Activated CD4-positive, alpha-beta T cell treated with anti-CD3 and anti-CD28 coated beads, Interleukin-2, amount 10 ng/mL, durations not matched to agents 7 days and 5 days (primary cell): ENCODE measurements at places on chromosomes 2 and 18.

- H3K4me1 ChIP-seq = no peaks in the 10 kb centered on the region
- no peak overlapping the region for H3K27ac ChIP-seq
- no peaks in the 10 kb centered on the region for H3K27me3 ChIP-seq
- DNase-seq = no peak
- H3K4me3 ChIP-seq = no peak overlapping the region
Measured at GRCh38 chr18:33844232-33844631, 266.2 kb downstream of the ASXL3 start.

DNA sequence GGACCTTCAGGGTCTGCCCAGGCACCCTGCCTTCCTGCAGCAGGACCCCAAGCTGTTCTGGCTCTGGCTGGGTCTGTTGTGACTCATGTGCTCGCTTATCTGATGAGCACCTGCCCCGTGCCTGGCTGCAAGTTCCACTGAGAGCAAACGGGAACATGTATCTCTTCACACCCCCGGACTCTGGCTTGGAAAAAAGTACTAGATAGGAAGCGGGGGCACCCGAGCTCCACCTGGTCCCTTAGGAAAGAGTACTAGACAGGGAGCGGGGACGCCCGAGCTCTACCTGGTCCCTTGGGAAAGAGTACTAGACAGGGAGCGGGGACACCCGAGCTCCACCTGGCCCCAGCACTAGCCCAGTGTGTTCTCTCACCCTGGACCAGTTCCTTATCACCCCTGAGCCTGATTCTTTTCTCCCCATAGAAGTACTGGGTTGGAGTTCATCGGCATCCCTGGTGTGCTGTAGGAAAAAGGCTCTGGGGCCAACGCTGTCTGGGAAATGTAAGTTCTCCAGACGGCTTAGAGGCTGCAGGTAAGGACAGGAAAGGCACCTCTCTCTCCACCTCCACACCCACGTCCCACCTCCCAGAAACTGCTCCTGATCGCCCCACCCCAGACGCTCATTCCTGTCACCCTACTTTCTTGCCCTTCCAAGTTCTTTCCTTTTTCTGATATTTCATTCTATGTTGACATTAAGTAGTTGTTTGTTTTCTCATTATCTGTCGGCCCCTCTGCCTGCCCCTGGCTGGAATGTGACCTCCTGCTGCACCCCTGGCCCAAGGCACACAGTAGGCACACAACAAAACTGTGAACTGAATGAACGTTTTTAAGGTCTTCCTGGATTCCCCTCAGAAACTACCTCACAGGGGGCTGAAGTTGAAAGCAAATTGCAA lies 40.2 kb downstream of the HDAC4 start:
- H3K27me3 ChIP-seq = no peaks in the 10 kb centered on the region
- H3K36me3 ChIP-seq = peaks cover 23% of the 10 kb centered on the region
- H3K4me3 ChIP-seq = no peak overlapping the region
- no peak overlapping the region for H3K27ac ChIP-seq
- no peak for DNase-seq

GRCh38 chr2:237961637-237962036 lies 5.2 kb upstream of the UBE2F start:
- H3K36me3 ChIP-seq = peaks cover 3% of the 10 kb centered on the region
- H3K27ac ChIP-seq = no peak overlapping the region
- H3K4me3 ChIP-seq = no peak overlapping the region
- H3K4me1 ChIP-seq = peaks cover 15% of the 10 kb centered on the region
- DNase-seq = no peak

GRCh38 chr2:120905824-120906571 lies 170.3 kb downstream of the GLI2 start:
- H3K4me1 ChIP-seq = no peaks in the 10 kb centered on the region
- H3K27me3 ChIP-seq = no peaks in the 10 kb centered on the region
- no peaks in the 10 kb centered on the region for H3K36me3 ChIP-seq
- H3K27ac ChIP-seq = no peak overlapping the region

- H3K4me3 ChIP-seq = no peak overlapping the region
- H3K4me1 ChIP-seq = peaks cover 10% of the 10 kb centered on the region
- no peak overlapping the region for H3K27ac ChIP-seq
- H3K27me3 ChIP-seq = peaks cover 63% of the 10 kb centered on the region
- DNase-seq = no peak
- peaks cover 3% of the 10 kb centered on the region for H3K36me3 ChIP-seq
Measured at GRCh38 chr2:127219171-127220070, 678 bp downstream of the CYP27C1 start.

GRCh38 chr2:174223388-174223787 lies 24.9 kb downstream of the OLA1 start:
- H3K36me3 ChIP-seq = peaks cover 34% of the 10 kb centered on the region
- H3K4me1 ChIP-seq = peaks cover 4% of the 10 kb centered on the region
- no peak for DNase-seq
- H3K4me3 ChIP-seq = no peak overlapping the region

- no peak for DNase-seq
- H3K36me3 ChIP-seq = no peaks in the 10 kb centered on the region
- no peak overlapping the region for H3K4me3 ChIP-seq
- H3K4me1 ChIP-seq = no peaks in the 10 kb centered on the region
- H3K27ac ChIP-seq = no peak overlapping the region
Measured at GRCh38 chr18:31508781-31509180, 10.8 kb downstream of the DSG2 start.

DNA sequence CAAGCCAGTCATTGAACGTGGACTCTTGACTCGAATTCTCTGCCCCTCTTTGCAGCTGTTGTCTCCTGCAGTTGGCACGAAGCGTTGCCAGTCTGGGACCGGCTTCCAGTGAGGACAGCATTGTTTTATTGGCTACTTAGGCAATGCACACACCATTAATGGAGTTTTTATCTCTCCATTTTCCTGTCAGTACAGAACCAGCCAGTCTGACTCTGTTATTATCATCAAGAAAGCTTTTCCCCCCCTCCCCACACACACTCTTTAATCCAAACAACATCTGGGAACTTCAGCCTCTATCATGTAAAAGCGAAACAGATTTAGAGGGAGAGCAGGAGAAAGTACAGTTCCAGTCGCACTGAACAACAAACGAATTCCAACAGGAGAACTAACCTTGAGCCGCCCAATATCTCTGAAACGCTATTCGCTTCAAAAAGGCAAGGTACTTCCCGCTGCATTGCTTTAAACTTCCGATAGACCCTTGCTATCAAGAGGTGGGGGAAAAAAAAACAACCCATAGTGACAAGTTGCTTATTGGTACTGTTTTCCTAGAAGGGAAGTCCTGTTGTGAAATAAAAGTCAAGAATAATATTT lies 38.2 kb downstream of the ACVR1 start:
- H3K27ac ChIP-seq = peak overlapping the region; percentile 65
- peaks cover 43% of the 10 kb centered on the region for H3K36me3 ChIP-seq
- H3K4me1 ChIP-seq = peaks cover 44% of the 10 kb centered on the region
- no peaks in the 10 kb centered on the region for H3K27me3 ChIP-seq

DNA sequence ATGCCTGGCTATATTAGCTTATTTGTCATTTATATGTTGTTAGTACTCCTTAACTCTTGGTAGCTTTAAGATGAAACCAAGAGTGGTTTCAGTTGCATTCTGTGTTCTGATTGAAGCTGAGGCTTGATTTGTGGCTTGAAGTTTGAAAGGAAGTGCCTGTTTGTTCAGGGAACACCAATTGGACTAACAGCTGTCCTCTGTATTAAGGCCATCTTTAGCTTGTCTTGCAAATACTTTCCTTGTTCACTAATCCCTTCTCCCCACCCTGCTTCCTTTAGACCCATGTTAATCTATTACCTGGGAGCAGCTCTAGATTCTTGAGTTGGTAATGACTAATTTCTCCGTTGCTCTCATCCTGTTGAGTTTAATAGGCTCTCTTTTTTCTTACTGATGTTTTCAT lies 13.4 kb downstream of the ITGA6 start:
- H3K4me1 ChIP-seq = peaks cover 35% of the 10 kb centered on the region
- H3K36me3 ChIP-seq = peaks cover 27% of the 10 kb centered on the region
- H3K27me3 ChIP-seq = peaks cover 3% of the 10 kb centered on the region

- H3K4me1 ChIP-seq = no peaks in the 10 kb centered on the region
- no peak overlapping the region for H3K27ac ChIP-seq
- H3K4me3 ChIP-seq = no peak overlapping the region
- no peak for DNase-seq
Measured at GRCh38 chr18:46649071-46649862, 7.8 kb downstream of the LOXHD1 start.
